GF-D8 (cell line): ENCODE measurements at places on chromosomes 16 and 17.

DNA sequence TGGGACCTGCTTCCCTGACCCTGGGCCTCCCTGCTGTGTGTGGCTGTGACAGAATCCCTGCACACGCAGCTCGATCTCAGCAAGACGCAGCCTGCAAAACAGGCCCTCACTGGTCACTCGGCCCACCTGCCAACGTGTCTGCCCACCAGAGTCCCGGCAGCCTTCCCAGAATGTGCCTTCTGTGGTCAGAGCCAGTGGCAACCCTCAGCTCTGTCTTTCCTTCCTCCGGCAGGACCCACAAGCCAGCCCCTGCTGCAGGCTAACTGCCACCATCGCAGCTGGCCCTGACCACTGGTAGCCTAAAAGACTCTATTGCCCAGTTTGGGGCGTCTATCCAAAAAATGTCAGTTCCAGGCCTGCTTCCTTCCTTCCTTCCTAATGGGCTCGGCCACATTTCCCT, 83.2 kb downstream of the LITAF start:
- DNase-seq: peak; percentile 81

- DNase-seq: no peak
Measured at GRCh38 chr16:64830653-64831052, 291.2 kb downstream of the CDH11 start.

- DNase-seq: no peak
Measured at GRCh38 chr17:61247439-61247838, 152.2 kb upstream of the TBX2 start.

GRCh38 chr16:71499775-71500364, 10.7 kb upstream of the ZNF19 start:
- DNase-seq: no peak

- DNase-seq: no peak
Measured at GRCh38 chr16:84614968-84615813, 2.7 kb downstream of the COTL1 start.
